ENCODE measurements at places on chromosomes 12 and 14.

- DNase-seq = no peak
These were observed 44.9 kb downstream of the TESC start for GRCh38 chr12:117054279-117054678.

GRCh38 chr14:55877942-55878341 lies 240.3 kb upstream of the PELI2 start:
- DNase-seq = no peak

GRCh38 chr12:76637807-76638206 lies 78.2 kb upstream of the OSBPL8 start:
- DNase-seq = no peak

- no peak for DNase-seq
These were observed 228.5 kb downstream of the ATP23 start for GRCh38 chr12:58169826-58170225.

DNA sequence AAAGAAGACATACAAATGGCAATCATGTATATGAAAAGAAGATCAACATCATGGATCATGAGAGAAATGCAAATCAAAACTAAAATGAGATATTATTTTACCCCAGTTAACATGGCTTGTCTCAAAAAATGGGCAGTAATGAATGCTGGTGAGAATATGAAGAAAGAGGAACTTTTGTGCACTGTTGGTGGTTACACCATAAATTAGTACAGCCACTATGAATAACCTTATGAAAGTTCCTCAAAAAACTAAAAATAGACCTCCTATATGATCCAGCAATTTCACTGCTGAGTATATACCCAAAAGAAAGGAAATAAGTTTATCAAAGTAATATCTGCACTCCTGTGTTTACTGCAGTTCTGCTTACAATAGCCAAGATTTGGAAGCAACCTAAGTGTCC lies 151.7 kb downstream of the PDZRN4 start:
- DNase-seq = no peak

GRCh38 chr12:120901818-120902217 lies 2.3 kb downstream of the SPPL3 start:
- DNase-seq = no peak

DNA sequence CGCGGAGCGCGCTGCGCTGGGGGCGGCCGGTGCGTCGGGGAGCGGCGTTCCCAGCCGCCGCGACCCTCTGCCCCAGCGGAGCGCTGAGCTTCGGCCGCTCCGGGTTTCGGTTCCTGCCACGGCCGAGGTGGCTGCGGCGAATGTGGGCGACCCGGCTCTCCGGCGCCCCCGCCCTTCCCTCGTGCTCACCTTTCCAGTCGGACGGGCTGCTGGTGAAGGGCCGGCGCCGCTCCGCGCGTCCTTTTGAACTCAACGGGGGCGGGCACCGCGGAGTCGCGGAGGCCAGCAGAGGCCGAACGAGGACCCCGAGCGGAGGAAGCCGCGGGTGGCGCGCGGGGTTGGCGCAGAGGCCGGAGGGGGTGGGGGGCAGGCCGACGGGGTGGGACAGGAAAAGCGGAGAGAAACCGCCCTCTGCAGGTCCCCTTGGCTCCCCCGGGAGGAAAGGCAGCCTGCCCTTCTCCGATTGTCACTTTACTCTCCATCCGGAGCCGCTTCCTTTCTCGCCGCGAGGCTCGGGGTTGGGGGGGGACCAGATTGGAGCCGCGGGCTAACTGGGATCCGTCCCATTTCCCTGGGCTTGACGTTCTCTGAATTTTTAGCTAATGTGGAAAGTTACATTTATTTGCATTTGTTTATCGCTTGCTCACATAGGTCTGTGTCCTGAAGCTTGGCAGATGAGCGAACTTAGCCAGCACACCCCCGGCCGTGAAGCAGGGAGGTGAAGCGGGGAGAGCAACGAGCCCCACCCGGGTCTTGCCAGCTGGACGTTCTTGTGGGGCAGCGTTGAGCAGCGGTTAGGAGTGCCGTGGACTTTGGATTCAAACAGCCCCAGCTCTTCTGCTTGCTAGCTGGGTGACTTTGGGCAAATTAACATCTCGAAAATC lies at the start of gene SMAGP:
Gene SMAGP (minus strand): TSS at position 349 of the 884 bp plus-strand sequence. CDS start 1,137 bp downstream, outside the sequence.
- no peak for DNase-seq

DNA sequence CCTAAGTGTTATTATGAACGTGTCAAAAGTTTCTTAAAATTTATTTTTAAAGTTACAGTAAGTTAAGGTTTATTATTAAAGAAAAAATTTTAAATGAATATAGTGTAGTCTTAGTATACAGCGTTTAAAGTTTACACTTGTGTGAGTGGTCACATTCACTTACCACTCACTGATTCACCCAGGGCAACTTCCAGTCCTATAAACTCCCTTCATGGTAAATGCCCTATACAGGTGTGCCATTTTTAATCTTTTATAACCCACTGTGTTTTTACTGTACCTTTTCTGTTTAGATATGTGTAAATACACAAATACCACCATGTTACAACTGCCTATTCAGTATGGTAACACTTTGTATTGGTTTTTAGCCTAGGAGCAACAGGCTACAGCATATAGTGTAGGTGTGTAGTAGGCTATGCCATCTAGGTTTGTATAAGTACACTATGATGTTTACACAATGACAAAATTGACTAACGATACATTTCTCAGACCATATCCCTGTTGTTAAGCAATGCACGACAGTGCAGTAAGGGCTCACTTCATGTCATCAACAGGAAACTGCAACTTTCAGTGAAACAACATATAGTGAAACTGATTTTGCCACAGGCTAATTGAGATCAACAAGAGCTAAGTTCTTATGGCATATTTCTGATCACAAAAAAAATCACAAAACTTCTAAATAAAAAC lies 112.0 kb upstream of the TMCC3 start:
- no peak for DNase-seq

DNA sequence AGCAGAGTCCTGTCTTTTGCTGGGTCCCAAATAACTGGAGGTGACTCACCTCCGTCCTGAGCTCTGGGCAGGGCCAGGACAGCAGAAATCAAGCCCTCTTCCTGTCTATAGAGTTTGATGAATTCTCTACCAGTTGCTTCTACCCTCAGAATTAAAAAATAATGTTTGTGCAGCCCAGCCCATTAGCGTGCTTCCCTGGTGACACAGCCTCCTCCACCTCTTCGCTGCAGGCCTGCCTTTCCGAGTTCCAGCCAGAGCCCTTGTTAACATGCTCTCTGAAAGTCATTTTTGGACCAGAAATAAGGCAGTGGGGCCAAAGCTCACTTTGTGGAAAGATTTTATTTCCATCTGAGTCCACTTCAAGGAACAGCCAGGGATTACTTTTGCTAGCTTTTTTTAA lies 94.0 kb downstream of the TBX5 start:
- DNase-seq = peak; percentile 47

GRCh38 chr12:51012570-51013236 lies 13.5 kb downstream of the SLC11A2 start:
- no peak for DNase-seq

DNA sequence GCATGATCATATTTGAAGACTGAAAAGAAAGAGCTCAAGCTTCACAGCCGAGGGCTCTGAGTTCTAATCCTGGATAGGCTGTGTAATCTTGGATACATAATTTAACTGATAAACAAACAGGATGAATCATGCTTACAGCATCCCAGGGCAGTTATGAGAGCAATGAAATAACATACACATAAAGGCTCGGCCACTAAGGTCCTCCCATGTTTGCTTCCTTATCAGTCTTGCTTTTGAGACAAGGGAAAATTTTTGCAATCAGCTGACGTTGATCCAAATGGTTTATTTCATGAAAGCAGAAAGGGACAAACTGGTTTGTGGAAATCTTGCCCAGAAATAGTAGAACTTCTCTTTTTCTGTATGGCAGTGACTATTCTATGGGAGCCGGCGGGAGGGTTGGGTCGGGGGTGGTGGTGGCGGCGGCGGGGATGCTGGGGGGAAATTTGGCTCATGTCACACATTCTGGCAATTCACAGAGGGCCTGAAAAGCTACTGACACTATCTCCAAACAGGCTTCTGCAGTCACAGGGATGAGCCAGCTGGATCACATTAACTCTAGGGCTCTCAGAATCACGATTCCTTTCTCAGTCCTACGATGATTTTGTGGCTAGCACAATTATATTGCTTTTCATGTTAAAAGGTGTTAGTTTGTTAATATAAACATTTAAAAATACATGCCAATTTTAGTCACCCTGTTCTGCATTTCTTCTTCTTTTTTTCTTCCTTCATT lies 124.5 kb downstream of the SLC8A3 start:
- DNase-seq = no peak

- peak; percentile 94 for DNase-seq
These were observed 32.8 kb upstream of the CMKLR1 start for GRCh38 chr12:108371801-108372344.

DNA sequence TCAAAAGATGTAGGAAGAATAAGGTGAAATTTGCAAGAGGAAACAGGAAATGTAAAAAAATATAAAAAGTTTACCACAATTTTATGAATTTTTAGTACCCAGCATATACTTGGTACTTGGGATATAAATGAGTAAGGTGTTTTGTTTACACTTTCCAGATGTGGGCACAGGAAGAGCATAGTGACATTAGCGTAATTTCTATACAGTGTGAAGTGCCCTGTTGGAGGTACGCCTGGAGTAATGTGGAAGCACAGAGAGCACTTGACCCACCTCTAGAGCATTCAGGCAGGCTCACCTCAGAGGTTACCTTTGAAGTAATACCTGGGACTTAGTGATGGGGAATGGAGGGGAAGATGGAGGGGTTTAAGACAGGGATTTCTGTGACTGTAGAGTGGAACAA lies 89.5 kb downstream of the AEBP2 start:
- DNase-seq = no peak

GRCh38 chr12:109489955-109490565 lies 12.6 kb downstream of the UBE3B start:
- no peak for DNase-seq
